ENCODE measurements at places on chromosomes 2 and 18. TPM values are rescaled to one million over a fixed set of nuclear protein-coding genes. Genes with fewer than 3 reads are reported as not detected.

GRCh38 chr18:8365006-8365405 lies 244.2 kb upstream of the RAB12 start:
- peaks cover 6% of the 10 kb centered on the region for H3K4me1 ChIP-seq
- H3K27me3 ChIP-seq = no peaks in the 10 kb centered on the region
- H3K36me3 ChIP-seq = no peaks in the 10 kb centered on the region

Gene KLF7
- 33.6 TPM for total RNA-seq

DNA sequence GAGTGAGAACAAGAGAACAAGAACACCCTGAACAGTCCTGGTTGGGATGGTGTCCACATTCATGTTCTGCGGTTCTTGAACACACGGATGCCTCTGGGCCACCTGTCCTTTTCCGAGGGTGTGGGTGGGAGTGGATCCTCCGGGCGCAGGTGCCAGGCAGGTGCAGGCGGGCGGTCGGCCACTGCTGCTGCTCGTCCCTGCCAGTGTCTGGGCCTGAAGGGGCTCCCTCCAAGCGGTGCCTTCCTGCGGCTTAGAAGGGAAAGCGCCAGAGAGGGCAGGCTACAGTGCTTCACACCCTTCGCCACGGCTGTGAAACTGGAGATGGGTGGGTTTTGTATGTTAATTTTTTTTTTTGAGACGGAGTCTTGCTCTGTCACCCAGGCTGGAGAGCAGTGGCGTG lies 8.0 kb upstream of the D2HGDH start:
- no peak overlapping the region for H3K4me3 ChIP-seq
- ATAC-seq = no peak
- H3K27ac ChIP-seq = no peak overlapping the region
- no peaks in the 10 kb centered on the region for H3K27me3 ChIP-seq

DNA sequence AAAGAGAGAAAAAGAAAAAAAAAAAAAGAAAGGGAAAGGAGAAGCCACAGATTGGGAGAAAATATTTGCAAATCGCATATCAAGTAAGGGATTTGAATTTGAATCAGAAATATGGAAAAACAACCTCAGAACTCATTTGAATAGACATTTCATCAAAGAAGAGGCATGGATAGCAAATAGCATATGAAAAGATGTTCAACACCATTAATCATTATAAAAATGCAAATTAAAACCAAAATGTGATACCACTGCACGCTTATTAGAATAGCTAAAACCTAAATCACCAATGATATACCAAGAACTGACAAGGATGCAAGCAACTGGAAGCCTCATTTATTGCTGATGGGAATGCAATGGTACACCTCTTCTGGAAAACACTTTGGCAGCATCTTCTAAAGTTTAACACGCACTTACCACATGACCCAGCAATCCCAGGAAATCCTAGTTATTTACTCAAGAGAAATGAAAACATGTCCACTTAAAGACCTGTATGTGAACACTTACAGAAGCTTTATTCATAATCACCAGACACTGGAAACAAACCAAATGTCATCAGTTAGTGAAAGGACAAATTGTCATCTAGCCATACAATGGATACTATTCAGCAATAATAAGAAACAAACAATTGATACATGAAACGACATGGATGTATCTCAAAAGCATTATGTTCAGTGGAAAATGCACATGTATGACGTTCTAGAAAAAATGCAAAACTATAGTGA lies 10.3 kb downstream of the DNER start:
- peaks cover 22% of the 10 kb centered on the region for H3K27me3 ChIP-seq
- H3K4me3 ChIP-seq = no peak overlapping the region
- H3K36me3 ChIP-seq = no peaks in the 10 kb centered on the region
- no peak for ATAC-seq
- H3K27ac ChIP-seq = no peak overlapping the region

DNA sequence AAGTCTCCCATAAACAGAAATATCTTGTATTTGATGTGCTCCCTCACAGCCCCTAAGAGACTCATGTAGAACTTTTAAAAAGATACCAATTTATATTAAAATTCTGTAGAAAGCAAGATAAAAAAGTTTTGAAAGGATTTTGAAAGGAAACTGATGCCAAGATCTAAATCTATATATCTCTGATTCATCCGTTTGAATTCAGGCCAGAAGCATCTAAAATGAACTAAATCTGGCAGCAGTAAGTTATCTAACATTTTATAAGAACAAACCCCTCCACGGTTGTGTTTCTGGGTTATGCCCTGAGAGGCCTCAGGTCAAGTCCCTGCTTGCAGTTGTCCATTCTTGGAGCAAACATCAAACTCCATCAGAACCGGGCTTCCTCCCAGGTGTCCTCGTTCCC lies 165.8 kb downstream of the FBXO15 start:
- H3K27me3 ChIP-seq = no peaks in the 10 kb centered on the region
- H3K4me1 ChIP-seq = no peaks in the 10 kb centered on the region
- no peak for ATAC-seq
- no peak overlapping the region for H3K4me3 ChIP-seq
